ENCODE measurements at places on chromosomes 4 and X.

- no peak for DNase-seq
These were observed 52.4 kb downstream of the AFF2 start for GRCh38 chrX:148552775-148553174.

GRCh38 chr4:80261989-80262600, 4.4 kb upstream of the FGF5 start:
- DNase-seq, result no peak

DNA sequence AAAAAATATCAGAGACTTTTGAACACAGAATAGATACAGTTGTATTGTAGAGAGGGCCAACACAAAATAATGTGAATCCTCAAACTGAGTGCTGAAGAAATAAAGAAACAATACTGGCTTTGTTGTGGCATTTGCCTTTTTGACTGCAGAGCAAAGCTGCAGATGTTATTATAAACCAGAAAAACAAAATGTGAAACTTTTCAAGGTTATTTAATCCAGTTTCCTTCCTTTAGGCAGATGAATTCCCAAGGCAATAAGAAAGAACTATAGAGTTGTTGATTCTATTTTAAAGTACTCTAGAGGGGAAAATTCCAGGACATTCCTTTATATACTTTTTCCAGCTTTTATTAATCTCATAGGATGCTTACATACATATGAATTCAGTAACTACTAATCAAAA, 186.8 kb downstream of the NDST4 start:
- DNase-seq, result no peak

- DNase-seq, result no peak
These were observed 22.4 kb downstream of the FAT1 start for GRCh38 chr4:186701273-186701672.

GRCh38 chr4:94076498-94076897, 131.2 kb upstream of the SMARCAD1 start:
- DNase-seq, result no peak

DNA sequence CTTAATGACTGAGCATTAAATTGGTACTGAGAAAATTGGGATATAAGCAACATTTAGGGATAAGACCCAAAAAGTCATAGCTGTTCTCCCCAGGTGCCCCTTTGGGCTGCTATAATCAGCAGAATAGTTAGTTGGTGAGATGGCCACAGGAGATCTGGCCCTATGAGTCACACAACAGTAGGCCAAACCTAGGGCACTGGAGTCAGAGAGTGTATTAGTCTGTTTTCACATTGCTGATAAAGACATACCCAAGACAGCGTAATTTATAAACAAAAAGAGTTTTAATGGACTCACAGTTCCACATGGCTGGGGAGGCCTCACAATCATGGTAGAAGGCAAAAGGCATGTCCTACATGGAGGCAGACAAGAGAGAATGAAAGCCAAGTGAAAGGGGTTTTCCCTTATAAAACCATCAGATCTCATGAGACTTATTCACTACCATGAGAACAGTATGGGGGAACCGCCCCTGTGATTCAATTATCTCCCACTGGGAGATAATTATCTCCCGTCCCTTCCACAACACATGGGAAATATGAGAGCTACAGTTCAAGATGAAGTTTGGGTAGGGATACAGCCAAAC, 338.3 kb upstream of the NR3C2 start:
- DNase-seq, result no peak

DNA sequence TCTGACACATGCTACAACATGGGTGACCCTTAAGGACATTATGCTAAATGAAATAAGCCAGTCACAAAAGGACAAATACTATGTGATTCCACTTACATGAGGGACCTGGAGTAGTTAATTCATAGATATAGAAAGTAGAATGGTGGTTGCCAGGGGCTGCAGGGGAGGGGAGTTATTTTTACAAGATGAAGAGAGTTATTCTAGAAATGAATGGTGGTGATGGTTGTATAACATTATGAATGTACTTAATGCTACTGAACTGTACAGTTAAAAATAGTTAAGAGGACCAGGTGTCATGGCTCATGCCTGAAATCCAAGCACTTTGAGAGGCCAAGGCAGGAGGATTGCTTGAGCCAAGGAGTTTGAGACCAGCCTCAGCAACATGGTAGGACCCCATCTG, 59.5 kb upstream of the MSANTD1 start:
- DNase-seq, result no peak

DNA sequence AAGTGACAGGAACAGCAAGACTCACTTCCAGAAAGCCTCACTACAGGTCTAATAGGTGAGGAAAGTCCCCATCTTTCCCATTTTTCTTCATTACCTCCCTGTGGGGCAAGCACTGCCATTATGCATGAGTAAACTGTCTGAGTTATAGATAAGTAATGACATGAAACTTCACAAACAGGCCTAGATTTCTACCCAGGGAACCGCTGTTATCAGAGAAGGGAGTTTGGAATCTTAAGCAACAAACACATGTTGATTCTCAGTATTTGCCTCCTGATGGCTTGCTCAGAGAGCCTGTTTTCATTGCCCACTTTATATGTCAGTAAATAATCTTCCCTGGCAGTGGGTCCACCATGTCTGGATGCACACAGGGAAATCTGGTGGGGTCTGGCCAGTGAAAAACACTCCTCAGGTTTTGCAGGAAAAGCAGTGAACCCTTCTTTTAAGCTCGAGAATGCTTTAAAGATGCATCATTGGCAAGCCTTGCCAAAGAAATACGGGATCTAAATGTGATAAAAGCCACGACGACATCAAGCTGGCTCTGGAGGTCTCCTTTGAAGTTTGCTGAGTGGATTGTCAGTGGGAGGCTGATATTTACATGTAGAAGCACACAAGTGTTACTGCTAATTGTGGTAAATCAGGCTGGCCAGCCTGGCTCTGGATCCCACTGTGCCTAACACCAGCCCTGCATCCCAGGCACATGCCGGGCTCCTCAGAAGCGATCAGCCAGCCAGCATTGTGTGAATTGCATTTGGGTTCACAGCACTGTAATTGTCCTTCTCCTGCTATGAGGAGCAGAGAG, 25.2 kb downstream of the PDGFRA start:
- DNase-seq, result no peak

GRCh38 chrX:45300638-45301037, 100.0 kb upstream of the DIPK2B start:
- DNase-seq, result no peak
